CD8-positive, alpha-beta memory T cell (primary cell): ENCODE measurements at places on chromosomes 11 and 22.

DNA sequence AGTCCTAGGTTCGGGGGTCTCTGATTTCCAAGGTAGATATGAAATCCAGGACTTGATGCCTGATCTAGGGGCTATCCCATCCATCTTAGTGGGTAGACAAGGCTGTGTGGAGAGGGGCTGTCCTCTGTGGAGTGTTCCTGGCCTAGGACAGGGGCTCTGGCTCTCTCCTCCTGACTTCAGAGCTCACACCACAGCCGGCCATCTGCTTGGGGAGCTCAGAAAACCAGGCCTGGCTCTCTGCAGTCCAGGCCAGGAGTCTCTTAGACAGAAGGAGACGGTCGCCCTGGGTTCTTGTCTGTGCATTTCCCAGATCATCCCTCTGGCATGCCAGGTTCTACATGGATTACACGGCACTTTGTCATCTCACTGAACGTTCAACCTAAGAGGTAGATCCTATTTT, 17.9 kb downstream of the TUB start:
- no peaks in the 10 kb centered on the region for H3K27me3 ChIP-seq
- H3K36me3 ChIP-seq: no peaks in the 10 kb centered on the region
- DNase-seq: no peak
- H3K27ac ChIP-seq: no peak overlapping the region
- no peaks in the 10 kb centered on the region for H3K4me1 ChIP-seq
- H3K4me3 ChIP-seq: no peak overlapping the region

DNA sequence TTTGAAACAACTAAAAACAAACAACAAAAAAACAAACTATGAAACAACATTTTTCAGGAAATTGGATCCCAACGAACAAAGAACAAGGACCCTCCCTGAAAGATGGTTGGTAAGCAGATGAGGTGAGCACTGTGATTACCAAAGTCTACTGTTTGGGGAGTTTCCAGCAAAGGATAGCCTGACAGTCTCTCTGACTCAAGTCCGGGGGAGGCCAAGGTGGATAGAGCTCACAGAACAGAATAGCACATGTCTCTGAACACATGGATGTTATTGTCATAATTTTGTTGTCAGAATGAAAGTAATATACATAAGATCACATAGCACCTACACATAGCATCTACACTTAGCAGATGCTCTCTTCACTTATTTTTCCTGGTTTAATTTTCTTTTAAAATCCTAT, 501.3 kb upstream of the TENM4 start:
- H3K27ac ChIP-seq: no peak overlapping the region
- DNase-seq: no peak
- no peak overlapping the region for H3K4me3 ChIP-seq

DNA sequence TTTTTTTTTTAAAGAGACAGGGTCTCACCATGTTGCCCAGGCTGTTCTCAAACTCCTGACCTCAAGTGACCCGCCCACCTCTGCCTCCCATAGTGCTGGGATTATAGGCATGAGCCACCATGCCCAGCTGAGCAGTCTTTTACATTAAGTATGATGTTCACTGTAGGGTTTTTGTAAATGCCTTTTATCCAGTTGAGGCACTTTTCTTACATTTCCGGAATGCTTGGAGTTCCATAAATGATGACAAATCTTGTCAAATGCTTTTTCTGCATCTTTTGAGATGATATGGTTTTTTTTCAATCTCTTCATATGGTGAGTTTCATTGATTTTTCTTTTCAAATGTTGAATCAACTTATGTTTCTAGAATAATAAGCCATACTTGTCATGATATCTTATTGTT, 29.4 kb upstream of the CTTN start:
- DNase-seq: no peak
- H3K27ac ChIP-seq: no peak overlapping the region
- H3K4me1 ChIP-seq: peaks cover 20% of the 10 kb centered on the region
- H3K4me3 ChIP-seq: no peak overlapping the region
- peaks cover 23% of the 10 kb centered on the region for H3K36me3 ChIP-seq
- H3K27me3 ChIP-seq: no peaks in the 10 kb centered on the region

DNA sequence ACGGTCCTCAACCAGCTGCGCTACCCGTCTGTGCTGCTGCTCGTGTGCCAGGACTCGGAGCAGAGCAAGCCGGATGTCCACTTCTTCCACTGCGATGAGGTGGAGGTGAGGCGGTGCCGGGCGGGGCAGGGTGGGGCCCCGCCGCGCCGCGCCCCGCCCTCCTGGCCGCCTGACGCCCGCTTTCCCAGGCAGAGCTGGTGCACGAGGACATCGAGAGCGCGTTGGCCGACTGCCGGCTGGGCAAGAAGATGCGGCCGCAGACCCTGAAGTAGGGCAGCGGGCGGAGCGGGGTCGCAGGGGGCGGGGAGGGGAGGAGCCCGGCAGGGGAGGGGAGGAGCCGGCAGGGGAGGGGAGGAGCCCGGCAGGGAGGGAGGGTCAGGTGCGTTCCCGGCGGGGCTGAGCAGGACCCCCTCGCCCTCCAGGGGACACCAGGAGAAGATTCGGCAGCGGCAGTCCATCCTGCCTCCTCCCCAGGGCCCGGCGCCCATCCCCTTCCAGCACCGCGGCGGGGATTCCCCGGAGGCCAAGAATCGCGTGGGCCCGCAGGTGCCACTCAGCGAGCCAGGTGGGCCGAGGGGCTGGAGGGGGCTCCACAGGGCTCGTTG, 14.7 kb downstream of the EPS8L2 start:
- peaks cover 19% of the 10 kb centered on the region for H3K27me3 ChIP-seq
- no peak overlapping the region for H3K4me3 ChIP-seq
- DNase-seq: peak; percentile 21
- peaks cover 21% of the 10 kb centered on the region for H3K4me1 ChIP-seq
- H3K27ac ChIP-seq: no peak overlapping the region

DNA sequence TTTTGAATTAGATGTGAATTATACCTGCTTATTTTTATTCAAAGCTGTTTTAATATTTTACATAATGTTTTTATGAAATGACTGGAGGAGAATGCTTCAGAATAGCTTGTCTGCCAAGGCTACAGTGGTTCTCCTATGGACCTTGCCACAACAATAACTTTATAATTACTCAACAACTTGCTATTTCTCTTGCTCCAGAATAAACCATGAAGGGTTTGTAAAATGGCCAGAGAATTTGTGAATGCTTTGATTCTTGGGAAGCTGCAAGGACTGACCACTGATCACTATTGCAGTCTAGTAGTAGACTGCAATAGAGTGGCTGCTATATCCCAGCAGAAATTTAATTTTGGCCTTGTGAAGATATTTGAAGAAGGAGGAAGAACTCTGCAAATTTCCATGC, 199.7 kb downstream of the FAT3 start:
- DNase-seq: no peak
- no peaks in the 10 kb centered on the region for H3K36me3 ChIP-seq
- H3K27me3 ChIP-seq: no peaks in the 10 kb centered on the region
- H3K4me1 ChIP-seq: no peaks in the 10 kb centered on the region
- H3K4me3 ChIP-seq: no peak overlapping the region
- no peak overlapping the region for H3K27ac ChIP-seq

GRCh38 chr11:849104-849824, 6.6 kb downstream of the TSPAN4 start:
- H3K27ac ChIP-seq: no peak overlapping the region
- peaks cover 8% of the 10 kb centered on the region for H3K27me3 ChIP-seq
- DNase-seq: no peak
- H3K36me3 ChIP-seq: no peaks in the 10 kb centered on the region
- H3K4me3 ChIP-seq: no peak overlapping the region

GRCh38 chr11:63869683-63870082, 30.8 kb downstream of the MARK2 start:
- H3K4me3 ChIP-seq: peak overlapping the region; percentile 31
- H3K4me1 ChIP-seq: peaks cover 94% of the 10 kb centered on the region
- no peak overlapping the region for H3K27ac ChIP-seq
- no peaks in the 10 kb centered on the region for H3K36me3 ChIP-seq
- no peaks in the 10 kb centered on the region for H3K27me3 ChIP-seq
